ENCODE measurements at places on chromosomes 7 and 10. TPM values are rescaled to one million over a fixed set of nuclear protein-coding genes. Genes with fewer than 3 reads are reported as not detected.

DNA sequence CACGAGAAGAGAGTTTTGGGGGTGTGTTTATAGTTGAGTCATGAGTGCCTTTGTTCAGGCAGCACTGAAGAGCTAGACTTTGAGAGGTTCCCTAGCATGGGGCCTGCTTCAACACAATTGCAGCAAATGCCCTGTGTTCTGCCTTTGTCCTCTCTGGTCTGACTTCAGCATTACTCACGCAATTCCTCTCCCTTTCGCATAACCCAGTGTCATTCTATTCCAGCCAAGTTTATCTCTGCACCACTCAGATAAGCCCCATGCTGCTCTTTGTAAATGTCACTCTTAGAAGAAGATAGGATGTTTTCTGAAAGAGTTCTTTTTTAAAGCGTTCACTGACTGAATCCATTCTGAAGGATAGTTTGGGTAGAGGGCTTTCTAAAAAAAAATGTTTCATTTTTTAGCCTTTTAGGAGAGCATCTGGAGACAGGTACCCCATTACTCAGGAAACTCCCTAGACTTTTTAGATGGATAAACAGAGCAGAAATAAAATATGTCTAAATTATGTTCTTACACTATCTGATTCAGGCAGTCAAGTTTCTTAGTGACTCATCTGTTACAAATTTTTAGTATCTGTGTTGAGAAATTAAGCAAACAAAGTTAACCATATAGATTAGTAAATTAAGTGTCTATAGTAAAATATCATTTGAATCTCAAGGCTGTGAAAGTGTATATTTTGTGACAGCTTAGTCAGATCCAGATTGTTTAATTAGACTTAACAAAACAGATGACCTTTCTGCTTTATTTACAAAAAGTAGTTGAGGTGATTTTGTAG, 318.5 kb downstream of the GPR158 start:
- H3K27ac ChIP-seq, result no peak overlapping the region
- no peaks in the 10 kb centered on the region for H3K4me1 ChIP-seq
- no peaks in the 10 kb centered on the region for H3K27me3 ChIP-seq
- no peaks in the 10 kb centered on the region for H3K36me3 ChIP-seq

GRCh38 chr10:69800109-69800508, 1.6 kb upstream of the COL13A1 start:
- no peaks in the 10 kb centered on the region for H3K27me3 ChIP-seq
- no peak overlapping the region for H3K27ac ChIP-seq

GRCh38 chr7:27224983-27225934, 17.3 kb upstream of the EVX1 start:
- peaks cover 25% of the 10 kb centered on the region for H3K27me3 ChIP-seq
- H3K4me1 ChIP-seq, result no peaks in the 10 kb centered on the region

GRCh38 chr7:149228831-149229471, 10.5 kb upstream of the ZNF212 start:
- no peaks in the 10 kb centered on the region for H3K27me3 ChIP-seq
- no peak for DNase-seq
- no peak overlapping the region for H3K27ac ChIP-seq
- no peaks in the 10 kb centered on the region for H3K36me3 ChIP-seq

Gene NANOS1
- 0.15 TPM for polyA plus RNA-seq

Data from GM23248 (cell line).